ENCODE measurements at places on chromosomes 16 and 17. TPM values are rescaled to one million over a fixed set of nuclear protein-coding genes. Genes with fewer than 3 reads are reported as not detected.

Gene KRT32
- total RNA-seq, result not detected

Gene MEIOC
- 0.47 TPM for total RNA-seq

Gene ARHGAP27
- 2.0 TPM for total RNA-seq

Gene CCL17
- not detected for total RNA-seq

Gene KRTAP2-3
- total RNA-seq, result not detected

Gene GNGT2
- total RNA-seq, result 0.31 TPM

Gene UMOD
- not detected for total RNA-seq

Gene TEDC2
- total RNA-seq, result 8.4 TPM

Gene GPT2
- 20.7 TPM for total RNA-seq

Gene KRTAP4-3
- total RNA-seq, result not detected

Gene FOXN1
- total RNA-seq, result not detected

Gene CDH3
- 7.5 TPM for total RNA-seq

Gene GRAPL
- not detected for total RNA-seq

Gene CD300A
- 3.3 TPM for total RNA-seq

Gene CDH5
- total RNA-seq, result 5.6 TPM

Gene CCL5
- total RNA-seq, result 0.47 TPM

Gene NPIPB9
- total RNA-seq, result 3.1 TPM

Gene SP6
- 0.16 TPM for total RNA-seq

Gene KRTAP4-5
- not detected for total RNA-seq

Gene NKD1
- 2.2 TPM for total RNA-seq

Gene LRRC46
- not detected for total RNA-seq

Gene CDK10
- total RNA-seq, result 22.9 TPM

Gene CCDC43
- 39.1 TPM for total RNA-seq

Gene DYNLRB2
- total RNA-seq, result 1.1 TPM

Gene TGFB1I1
- 3.7 TPM for total RNA-seq

Gene CLEC19A
- not detected for total RNA-seq

Gene TMEM107
- 35.9 TPM for total RNA-seq

Gene MT1A
- not detected for total RNA-seq

Gene SLC52A1
- total RNA-seq, result not detected

Gene FOXF1
- 0.47 TPM for total RNA-seq
